ENCODE measurements at places on chromosomes 5 and 9.

DNA sequence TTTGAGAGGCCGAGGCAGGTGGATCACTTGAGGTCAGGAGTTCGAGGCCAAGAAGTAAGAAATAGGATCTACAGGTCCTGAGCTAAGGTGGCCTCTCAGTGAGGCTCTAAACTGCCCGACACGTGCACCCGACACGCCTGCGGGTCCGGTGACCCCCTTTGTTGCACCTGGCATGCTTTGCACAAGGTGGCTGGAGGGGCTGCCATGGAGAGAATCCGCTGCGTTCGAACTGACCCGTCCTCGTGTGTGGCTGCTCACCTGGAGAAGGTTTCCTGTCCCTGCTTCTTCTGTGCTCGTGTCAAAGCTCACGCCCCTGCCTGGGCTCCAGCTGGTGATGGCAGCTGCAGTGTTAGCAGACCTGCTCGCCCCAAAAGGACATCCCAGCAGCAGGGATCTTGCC, 5.7 kb upstream of the OLFM1 start:
- DNase-seq, result no peak

DNA sequence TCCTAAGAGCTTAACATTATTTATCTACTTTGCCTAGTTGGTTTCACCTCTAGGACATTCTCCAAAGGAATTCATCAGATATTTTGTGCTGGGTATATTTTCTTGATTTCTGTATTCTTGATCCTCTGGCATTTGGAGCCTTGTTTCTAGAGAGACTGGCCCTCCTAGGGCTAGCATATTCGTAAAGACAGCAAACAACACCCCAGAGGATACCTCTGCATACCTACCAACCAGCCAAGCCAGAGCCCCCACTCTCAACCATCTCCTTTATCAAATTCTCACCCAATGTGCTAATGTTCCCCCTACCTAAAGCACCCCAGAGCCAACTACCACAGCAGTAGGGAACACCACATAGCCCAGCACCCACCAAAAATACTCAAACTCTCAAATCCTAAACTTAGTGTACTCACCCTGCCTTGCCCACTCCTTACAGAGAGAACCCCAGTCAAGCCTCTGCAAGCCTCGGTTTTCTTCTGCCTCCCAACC, 149.5 kb downstream of the SEMA5A start:
- no peak for DNase-seq

DNA sequence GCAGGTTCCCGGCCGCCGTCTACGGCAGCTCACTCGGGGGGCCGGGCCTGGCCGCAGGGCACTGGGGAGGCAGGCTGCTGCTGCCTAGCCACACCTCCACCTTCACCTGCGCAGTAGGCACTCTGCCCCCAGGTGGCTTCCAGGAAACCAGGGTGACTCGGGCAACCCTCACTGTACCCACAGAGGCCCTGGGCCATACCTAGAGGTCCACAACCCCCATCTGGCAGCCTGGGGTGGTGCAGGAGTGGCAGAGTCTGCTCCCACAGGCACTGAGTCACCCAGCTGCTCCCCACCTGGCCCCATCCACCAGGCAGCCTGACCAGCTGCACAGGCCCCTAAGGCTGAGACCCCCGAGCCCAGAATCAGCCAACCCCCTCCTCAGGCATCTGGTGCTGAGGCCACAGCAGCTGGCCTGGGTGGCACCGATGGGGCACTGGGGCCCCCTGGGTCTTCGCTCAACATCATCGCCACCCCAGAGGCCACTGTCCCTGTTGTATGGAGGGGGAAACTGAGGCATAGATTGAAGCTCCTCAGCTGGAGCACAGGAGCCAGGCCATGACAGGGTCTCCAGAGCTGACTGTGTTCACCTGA, 70.2 kb downstream of the KCNT1 start:
- DNase-seq, result no peak

DNA sequence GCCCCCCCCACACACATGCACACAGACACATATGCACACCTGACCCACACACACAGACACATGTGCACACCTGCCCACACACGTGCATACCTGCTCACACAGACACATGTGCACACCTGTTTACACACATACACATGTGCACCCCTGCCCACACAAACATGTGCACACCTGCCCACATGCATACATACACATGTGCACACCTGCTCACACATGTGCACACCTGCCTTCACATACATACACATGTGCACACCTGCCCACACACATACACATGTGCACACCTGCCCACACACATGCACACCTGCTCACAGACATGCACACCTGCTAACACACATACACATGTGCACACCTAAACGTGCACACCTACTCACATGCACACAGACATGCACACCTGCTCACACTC, 147.0 kb upstream of the FOXD4L5 start:
- DNase-seq, result no peak

- no peak for DNase-seq
Observed at GRCh38 chr9:79877943-79878602, 306.3 kb downstream of the TLE4 start.

DNA sequence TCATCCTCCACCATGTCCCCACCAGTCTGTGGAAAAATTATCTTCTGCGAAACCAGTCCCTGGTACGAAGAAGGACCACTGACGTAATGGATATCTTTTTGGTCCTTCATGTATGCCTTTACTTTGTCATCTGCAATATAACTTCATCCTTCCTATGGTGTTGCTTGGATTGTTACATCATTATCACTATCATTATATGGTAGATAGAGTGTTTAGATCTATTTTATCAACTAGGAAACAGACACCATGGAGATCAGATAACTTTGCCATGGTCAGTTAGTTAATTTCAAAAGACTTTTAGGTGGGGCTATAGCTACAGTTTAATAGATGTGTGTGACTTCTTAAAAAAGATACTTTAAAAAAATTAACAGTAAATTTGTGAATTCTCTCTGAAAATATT, 23.8 kb upstream of the CAMLG start:
- no peak for DNase-seq

- DNase-seq, result no peak
Observed at GRCh38 chr9:137749511-137749910, 128.1 kb upstream of the CACNA1B start.

DNA sequence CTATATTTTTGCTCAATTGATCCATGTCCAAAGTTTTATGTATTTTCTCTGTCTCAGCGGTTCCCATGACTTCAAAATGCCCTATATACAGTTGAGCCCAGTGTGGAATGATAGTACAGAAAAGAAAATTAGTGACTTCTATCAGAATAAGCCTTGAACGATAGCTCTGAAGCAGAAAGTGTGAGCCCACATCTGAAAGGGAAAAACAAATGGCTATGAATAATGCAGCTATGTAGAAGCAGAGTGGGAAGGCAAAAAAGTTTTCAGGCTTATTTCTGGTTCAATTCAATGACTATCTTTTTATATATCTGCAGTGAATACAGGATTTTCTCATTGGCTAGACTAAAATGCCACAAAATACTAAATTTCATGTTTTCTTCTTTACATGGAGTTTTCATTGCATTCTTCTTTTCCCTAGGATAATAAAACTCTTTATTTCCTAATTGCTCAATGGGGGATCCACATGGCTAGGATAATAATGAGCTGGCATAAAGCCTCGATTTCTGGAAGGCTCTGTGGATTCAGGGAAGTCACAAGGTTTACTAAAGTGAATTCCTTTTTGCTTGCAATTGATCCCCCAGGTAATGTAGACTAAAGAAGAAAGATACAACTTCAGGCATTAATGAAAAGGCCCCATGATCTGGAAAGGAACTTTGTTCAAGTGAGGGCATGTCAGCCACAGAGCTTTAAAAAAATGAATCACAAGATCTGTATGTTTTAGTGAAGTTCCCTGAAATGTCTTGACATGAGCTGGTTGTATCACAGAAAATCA, 377.0 kb upstream of the RIOK2 start:
- DNase-seq, result no peak

DNA sequence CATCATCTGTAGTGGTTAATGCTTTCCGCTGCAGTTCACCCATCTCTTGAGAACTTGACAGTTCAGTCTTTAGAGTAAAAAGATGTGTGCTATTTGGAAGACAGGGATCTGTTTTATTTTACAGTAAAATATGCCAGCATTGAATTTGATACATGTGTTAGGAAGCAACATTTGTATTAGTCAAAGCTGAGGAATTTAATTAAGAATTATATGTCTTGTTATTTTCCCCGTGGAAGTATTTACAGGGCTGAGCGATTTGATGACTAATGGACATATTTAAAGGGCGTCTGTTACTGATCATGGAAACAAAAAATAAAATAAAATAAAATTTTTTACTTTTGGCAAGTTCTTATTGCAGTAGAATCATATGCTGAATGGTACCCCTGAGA, 101.3 kb downstream of the PAM start:
- DNase-seq, result no peak
